ENCODE measurements at places on chromosomes 6 and 20.

DNA sequence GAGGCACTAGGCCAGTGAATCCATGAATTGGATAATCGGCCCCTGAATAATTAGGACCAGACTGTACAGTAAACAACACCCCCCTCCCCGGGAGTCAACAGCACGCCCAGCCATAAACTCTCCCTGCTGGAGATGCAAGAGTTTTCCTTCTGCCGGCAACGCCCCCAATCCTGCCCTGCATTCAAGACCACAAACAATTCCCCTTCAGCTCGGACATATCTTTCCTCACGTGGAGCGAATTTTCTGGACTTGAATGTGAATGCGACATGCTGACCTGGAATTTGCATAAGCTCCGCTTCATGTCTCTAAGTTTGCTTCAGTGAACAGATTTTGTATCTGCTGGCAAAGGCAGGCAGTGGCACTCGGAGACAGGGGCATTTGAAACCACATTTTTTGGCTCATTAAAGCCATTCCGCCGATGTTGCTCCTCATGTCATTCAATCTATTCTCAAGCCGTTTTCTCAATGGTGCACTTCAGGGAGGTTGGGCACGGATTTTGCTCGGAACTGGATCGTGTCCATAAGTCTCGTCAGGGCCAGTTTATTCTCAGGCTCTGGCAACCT lies 38.0 kb upstream of the GMPR start:
- no peak for DNase-seq

- no peak for DNase-seq
Measured at GRCh38 chr6:21022343-21023107, 488.3 kb downstream of the CDKAL1 start.

GRCh38 chr6:167420858-167421766 lies 96.2 kb downstream of the TTLL2 start:
- DNase-seq = no peak

- DNase-seq = no peak
Measured at GRCh38 chr6:128657181-128657580, 136.8 kb upstream of the PTPRK start.

GRCh38 chr6:7108964-7109836 lies 1.4 kb downstream of the RREB1 start:
- DNase-seq = peak; percentile 50

GRCh38 chr6:7693827-7694226 lies 32.1 kb upstream of the BMP6 start:
- no peak for DNase-seq

GRCh38 chr6:11197175-11197536 lies 35.3 kb downstream of the NEDD9 start:
- no peak for DNase-seq

- peak; percentile 91 for DNase-seq
Measured at GRCh38 chr20:47196091-47197081, 160.1 kb downstream of the ZMYND8 start.

DNA sequence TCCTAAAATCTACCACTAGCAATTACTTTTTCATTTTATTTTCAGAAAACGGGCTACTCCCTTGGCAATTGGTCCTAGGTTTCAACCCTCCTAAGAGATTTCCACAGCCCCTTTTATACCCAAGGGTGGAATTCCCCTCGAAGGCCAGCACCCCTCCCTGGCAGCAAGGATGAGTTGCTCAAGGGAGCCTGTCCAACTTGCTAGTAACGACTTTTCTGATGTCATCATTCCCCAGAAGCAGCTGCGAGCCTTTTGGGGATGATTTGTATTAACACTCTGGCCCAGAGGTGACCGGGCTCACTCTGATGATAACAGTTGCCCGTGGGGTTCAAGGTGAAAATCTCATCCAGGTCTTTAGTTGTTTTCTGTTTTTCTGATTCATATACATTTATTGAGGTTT lies 30.7 kb upstream of the NAA20 start:
- no peak for DNase-seq

DNA sequence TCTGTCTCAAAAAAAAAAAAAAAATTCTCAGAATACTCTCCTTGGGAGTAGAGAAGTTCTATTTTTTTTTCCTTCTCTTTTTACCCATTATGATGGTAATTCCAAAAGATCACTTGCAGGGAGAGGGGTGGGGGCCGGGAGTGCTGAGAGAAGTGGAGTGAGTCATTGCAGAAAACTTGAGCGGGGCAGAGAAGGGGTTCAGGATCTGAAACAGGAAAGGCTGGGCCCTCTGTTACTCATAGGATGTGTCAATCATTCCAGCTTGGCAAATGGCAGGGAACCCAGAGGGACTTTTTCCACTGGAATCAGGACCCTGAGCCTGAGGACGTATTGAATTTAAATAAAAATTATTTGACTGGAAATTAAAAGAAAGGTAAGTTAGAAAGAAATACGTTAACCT lies 111.4 kb upstream of the ARMC2 start:
- peak; percentile 43 for DNase-seq

DNA sequence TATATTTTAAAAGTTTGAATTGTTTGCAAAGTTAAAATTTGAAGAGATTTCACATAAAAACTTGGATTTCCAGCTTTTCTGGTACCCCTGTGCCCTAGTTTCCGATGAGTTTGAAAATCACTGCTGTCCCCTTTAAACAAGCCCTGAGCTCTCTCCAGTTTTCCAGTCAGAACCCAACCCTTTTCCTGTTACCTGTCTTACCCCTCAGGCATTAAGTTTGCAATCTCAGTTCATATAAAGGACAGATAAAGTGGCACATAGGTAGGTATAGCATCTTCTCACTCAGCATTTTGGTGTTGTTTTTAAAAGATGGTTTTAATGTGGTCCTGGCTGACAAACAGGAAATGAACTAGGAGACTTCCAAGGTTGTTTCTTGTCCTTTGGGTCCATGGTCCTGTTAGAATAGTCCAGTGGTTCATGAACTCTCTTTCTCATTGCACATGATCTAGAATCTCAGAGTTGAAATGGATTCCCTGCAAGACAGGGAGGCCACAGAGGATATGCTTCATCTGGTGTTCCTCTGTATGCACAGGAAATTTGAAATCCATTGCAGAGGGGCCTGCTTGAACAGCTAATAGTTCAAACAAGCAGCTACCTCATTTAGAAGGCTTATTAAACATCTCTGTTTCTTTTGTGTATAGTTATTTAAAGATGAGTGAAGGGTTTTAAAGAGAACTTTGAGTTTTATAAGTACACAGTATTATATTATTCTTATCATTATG lies 82.7 kb downstream of the JAG1 start:
- no peak for DNase-seq

DNA sequence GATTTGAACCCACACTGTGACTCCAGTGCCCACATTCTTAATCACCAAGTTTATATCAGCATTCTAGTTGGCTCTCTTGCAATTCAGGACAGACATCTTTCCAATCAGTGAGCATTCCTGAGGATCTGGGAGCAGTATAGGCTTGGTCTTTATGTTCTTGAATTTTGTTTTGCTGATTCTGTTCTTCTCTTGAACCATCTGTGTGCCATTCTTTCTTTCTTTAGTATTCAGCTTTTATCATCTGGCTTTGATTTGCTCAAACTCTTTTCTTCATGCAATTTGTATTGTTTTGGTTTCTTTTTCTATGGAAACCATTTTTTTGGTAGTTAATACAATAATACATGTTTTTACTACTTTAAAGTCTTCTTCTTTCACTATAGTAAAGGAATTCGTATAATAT lies 162.4 kb downstream of the CD109 start:
- no peak for DNase-seq

- no peak for DNase-seq
Measured at GRCh38 chr6:33391922-33392594, 435 bp downstream of the KIFC1 start.

- DNase-seq = no peak
Measured at GRCh38 chr6:142728364-142728763, 216.6 kb downstream of the HIVEP2 start.

DNA sequence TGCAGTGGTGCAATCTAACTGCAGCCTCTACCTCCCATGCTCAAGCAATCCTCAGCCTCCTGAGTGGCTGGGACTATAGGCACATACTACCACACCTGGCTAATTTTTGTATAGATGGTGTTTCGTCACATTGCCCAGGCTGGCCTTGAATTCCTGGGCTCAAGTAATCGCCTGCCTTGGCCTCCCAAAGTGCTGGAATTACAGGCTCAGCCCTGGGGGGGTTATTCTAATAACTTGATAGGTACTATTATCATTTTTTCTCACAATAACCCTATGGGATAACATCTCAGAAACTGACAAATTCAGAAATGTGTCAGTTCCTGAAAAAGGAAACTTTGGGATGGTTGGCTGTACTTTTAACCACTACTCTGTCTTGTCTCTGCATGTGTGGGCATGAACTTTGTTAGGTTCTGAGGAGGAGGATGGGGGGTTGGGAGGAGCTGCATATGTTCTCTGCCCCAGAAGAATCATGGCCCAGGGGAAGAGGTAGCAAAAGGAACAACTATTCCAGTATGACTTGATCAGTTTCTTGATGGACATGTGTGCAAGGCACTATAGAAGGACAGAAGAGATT lies 169.9 kb downstream of the CARMIL1 start:
- no peak for DNase-seq
